Activated CD4-positive, alpha-beta T cell treated with anti-CD3 and anti-CD28 coated beads, Interleukin-2, amount 10 ng/mL, durations not matched to agents 7 days and 5 days (primary cell): ENCODE measurements at places on chromosomes 3 and 15. TPM values are rescaled to one million over a fixed set of nuclear protein-coding genes. Genes with fewer than 3 reads are reported as not detected.

GRCh38 chr15:57135800-57136199 is 217.4 kb downstream of the TCF12 start:
- H3K27ac ChIP-seq, result no peak overlapping the region
- H3K4me1 ChIP-seq, result peaks cover 43% of the 10 kb centered on the region
- no peak overlapping the region for H3K4me3 ChIP-seq
- no peaks in the 10 kb centered on the region for H3K27me3 ChIP-seq

GRCh38 chr15:99917252-99917651 is 184.0 kb upstream of the LYSMD4 start:
- H3K4me1 ChIP-seq, result no peaks in the 10 kb centered on the region
- H3K4me3 ChIP-seq, result no peak overlapping the region
- H3K36me3 ChIP-seq, result no peaks in the 10 kb centered on the region
- no peak for DNase-seq
- H3K27ac ChIP-seq, result no peak overlapping the region

- DNase-seq, result no peak
- H3K36me3 ChIP-seq, result no peaks in the 10 kb centered on the region
- no peaks in the 10 kb centered on the region for H3K27me3 ChIP-seq
- H3K27ac ChIP-seq, result no peak overlapping the region
- H3K4me3 ChIP-seq, result no peak overlapping the region
Observed at GRCh38 chr3:173676094-173676493, 278.6 kb downstream of the NLGN1 start.

GRCh38 chr3:31129241-31129640 is 234.8 kb upstream of the GADL1 start:
- peaks cover 3% of the 10 kb centered on the region for H3K36me3 ChIP-seq
- H3K4me1 ChIP-seq, result peaks cover 3% of the 10 kb centered on the region
- no peaks in the 10 kb centered on the region for H3K27me3 ChIP-seq
- no peak overlapping the region for H3K27ac ChIP-seq
- DNase-seq, result no peak
- no peak overlapping the region for H3K4me3 ChIP-seq

GRCh38 chr3:169581633-169582032 is 81.9 kb downstream of the MECOM start:
- H3K4me1 ChIP-seq, result no peaks in the 10 kb centered on the region
- no peaks in the 10 kb centered on the region for H3K36me3 ChIP-seq
- no peak overlapping the region for H3K4me3 ChIP-seq
- no peak overlapping the region for H3K27ac ChIP-seq
- peaks cover 17% of the 10 kb centered on the region for H3K27me3 ChIP-seq

DNA sequence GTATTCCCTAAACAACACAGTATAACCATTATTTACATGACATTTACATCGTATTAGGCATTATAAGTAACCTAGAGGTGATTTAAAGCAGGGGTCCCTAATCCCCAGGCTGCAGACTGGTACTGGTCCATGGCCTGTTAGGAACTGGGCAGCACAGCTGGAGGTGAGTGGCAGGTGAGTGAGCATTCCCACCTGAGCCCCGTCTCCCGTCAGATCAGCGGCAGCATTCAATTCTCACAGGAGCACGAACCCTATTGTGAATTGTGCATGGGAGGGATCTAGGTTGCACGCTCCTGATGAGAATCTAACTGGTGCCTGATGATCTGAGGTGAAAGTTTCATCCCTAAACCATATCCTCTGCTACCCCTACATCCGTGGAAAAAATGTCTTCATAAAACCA is 138.2 kb downstream of the ATP10A start:
- H3K27me3 ChIP-seq, result no peaks in the 10 kb centered on the region
- peaks cover 46% of the 10 kb centered on the region for H3K36me3 ChIP-seq
- DNase-seq, result no peak
- H3K4me1 ChIP-seq, result no peaks in the 10 kb centered on the region
- H3K27ac ChIP-seq, result no peak overlapping the region

The GHRL gene
- total RNA-seq, result 0.30 TPM

The GJD2 gene
- not detected for total RNA-seq

The CLDN18 gene
- not detected for total RNA-seq

The SLC28A2 gene
- not detected for total RNA-seq

The TMEM212 gene
- not detected for total RNA-seq

The MOBP gene
- not detected for total RNA-seq

The USP19 gene
- total RNA-seq, result 72.6 TPM

The PLA2G4E gene
- not detected for total RNA-seq
